ENCODE measurements at places on chromosomes 11 and 22.

DNA sequence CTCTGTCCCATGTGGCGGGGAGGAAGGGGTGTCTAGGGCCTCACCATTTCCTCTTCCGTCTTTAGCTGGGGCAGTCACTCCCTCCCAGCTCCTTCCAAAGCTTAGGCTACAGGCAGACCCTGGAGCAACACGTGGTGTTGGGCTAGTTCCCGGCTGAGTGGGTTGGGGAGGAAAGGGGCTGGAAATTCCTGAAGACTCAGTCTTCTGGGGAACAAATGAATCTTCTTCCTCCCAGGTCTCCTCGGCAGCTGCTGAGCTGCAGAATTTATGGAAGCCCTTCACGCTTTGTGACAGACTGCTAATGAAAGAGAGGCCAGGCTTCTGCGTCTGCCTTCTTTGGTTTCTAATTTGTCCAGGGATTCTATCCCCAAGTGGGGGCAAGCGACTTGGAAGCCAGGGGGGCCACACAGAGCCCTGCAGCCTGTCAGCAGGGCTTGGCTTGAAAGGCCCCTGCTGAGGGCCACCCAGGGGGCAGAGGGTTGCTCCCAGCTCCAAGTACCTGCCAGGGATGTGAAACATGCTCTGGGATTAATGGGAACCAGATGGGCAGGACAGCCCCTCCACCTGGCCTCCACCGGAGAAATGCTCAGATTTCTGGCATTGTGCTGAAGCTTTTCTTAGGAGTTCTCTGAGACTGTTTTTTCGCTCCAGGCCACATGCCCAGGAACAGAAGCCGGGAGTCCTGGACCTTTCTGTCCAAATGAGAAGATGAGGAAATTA is 123.1 kb downstream of the PKNOX2 start:
- DNase-seq, result no peak

- DNase-seq, result no peak
Measured at GRCh38 chr11:111443640-111444039, 64.6 kb upstream of the POU2AF1 start.

DNA sequence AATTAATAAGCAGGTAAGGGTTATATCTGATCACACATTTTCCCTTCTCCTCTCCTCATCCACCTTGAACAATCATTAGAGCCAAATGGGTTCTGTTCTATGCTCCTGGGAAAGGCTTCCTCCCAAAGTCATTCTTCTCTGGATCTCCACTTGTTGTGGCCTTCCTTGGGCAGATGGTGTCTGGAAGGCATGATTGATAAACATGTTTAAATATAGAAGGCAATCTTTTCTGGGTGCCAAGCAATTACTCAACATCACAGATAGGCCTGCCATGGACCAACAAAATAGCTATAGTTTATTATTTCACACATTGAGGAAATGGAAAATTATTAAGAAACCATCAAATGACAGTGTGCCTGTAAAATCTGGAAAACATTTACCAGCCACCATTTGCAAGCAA is 73.5 kb downstream of the KCNA4 start:
- DNase-seq, result no peak

DNA sequence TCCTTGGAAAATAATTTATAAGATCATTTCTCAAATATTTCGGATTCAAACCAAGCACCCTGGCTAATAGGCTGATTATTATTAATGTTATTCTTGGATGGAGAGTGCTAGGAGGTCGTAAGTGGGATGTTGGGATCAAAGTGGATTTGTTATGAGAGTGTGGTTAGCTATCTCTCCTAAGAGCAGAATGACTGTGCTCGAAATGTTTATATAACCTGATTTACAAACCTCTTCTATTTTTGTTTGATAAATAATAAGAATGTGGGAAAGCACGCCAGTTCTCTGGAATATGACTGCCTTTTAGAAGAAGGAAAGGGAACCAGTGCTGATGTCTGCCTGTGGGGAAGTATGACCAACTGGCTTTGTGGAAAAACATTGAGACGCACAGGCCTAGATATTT is 527.5 kb downstream of the NTM start:
- DNase-seq, result no peak
